ENCODE measurements at places on chromosomes 11 and 22.

GRCh38 chr11:121717296-121717695, 264.5 kb upstream of the SORL1-AS1 start:
- no peak for DNase-seq

- DNase-seq: no peak
Measured at GRCh38 chr11:108316061-108316460, 93.2 kb downstream of the ATM start.

- DNase-seq: no peak
Measured at GRCh38 chr22:49513358-49513851, 314.3 kb downstream of the BRD1 start.

DNA sequence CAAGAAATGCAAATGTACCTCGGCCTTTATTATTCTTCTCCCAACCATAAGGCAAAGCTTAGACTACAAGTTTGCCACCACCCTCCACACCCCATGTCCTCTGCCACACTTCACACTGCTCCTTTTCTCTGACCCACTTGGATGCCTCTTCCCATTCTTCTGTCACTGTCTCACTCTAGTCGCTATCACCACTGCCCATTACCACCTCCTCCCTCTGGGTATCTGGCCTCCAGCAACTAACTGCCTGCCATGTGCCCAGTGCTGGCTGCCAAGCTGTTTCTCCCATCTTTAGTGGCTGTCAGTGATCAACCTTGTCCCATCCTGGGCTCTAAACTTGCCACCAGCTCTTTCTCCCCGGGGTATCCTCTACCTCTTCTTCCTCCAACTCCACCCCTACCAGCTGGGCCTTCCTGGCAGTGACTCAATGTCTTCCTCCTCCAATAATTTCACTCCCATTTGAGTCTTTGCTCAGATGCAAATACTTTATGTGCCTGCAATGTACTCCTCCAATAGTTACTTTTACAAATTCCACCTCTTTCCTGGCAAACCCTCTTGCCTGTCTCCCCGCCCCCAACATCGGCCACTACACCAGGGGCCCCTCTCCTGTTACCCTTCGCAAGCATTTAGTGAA, 20.1 kb upstream of the KDM2A start:
- DNase-seq: no peak

GRCh38 chr11:73478737-73479347, 102.6 kb downstream of the RELT start:
- DNase-seq: no peak

DNA sequence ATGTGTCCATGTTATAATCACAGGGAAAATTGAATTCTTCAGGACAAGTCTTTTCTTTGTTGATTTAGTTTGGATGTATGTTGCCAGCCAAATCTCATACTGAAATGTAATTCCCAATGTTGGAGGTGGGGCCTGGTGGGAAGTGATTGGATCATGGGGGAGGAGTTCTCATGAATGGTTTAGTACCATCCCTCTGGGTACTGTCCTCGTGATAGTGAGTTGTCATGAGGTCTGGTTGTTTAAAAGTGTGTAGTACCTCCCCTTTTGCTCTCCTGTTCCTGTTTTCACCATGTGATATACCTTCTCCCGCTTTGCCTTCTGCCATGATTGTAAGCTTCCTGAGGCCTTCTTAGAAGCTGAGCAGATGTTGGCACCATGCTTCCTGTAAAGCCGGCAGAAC, 100.3 kb downstream of the CCDC81 start:
- no peak for DNase-seq

DNA sequence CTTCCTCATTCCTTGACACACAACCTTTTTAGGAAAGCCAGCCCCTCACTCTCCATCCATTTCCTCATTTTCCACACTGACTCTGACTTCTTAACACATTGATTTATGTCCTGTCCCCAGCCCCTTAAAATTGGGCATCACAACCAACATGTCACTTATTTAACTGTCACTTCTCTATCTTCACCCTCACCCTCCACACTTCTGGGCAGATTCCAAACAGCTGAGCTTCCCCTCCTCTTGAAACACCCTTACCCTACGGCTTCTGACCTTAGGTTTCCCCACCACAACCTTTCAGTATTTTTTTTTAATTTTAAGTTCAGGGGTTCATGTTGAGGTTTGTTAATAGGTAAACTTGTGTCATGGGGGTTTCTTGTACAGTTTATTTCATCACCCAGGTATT, 696.3 kb downstream of the DLG2 start:
- DNase-seq: no peak

GRCh38 chr22:29030618-29031226, 30.9 kb downstream of the C22orf31 start:
- DNase-seq: no peak
